Activated naive CD4-positive, alpha-beta T cell treated with anti-CD3 and anti-CD28 coated beads, Interleukin-2, amount 10 ng/mL, durations not matched to agents 5 hours and 36 hours (primary cell): ENCODE measurements at places on chromosomes 16 and 17. TPM values are rescaled to one million over a fixed set of nuclear protein-coding genes. Genes with fewer than 3 reads are reported as not detected.

Gene PIK3R6
- total RNA-seq, result 5.5 TPM

Gene GPR142
- total RNA-seq, result not detected

Gene SEPTIN12
- not detected for total RNA-seq

Gene PTGES3L
- 0.38 TPM for total RNA-seq

Gene IL34
- not detected for total RNA-seq

Gene TMEM235
- total RNA-seq, result not detected

Gene MAPT
- 0.18 TPM for total RNA-seq

Gene TSC2
- 109 TPM for total RNA-seq
